ENCODE measurements at places on chromosomes 3 and 15.

- DNase-seq = no peak
Measured at GRCh38 chr15:101047301-101047781, 128.2 kb downstream of the LRRK1 start.

DNA sequence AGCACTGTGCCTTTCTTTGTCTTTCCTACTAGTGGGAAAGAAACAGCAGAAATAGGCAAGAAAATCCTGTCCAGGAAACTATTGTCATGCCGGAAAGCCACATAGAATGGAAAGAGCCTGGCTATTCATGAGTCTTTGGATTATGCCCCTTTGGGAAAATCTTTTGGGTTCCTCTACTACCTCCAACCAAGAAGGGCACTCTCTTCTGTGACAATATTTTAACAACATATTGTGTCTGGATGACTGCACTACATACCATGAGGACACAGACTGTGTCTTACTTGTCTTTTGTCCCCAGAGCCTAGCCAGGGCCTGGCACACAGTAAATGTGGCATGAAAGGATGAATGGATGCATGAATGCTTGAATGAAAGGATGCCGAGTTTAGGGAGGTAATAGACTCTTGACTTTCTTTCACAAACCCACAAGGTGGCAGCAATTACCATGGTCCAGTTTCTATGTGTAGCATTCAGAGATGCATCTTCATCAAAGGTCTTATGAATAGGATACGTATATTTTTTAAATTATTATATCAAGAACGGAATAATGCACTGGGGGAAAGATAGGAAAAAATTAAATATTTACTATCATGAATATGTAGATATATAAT is 30.3 kb downstream of the ARL14 start:
- peak; percentile 28 for DNase-seq

- DNase-seq = no peak
Measured at GRCh38 chr15:81645470-81645869, 271.5 kb upstream of the TMC3 start.

DNA sequence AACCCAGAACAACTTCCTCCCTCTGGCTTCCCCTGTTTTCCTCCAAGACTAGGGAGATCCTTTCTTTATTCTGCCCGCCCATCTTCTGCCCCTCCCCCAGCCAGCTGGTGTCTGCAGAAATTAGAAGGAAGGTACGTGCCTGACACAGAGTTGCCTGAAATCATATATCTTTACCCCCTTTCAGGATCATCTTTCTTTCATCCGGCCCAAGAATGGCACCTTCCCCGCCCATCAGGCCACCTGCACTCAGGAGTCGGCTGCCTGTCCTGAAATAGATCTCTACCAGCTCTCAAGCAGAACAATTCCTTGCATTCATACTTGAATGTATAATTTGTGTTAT is 133.7 kb downstream of the VGLL4 start:
- DNase-seq = no peak

GRCh38 chr3:15498431-15499214 is 22.9 kb downstream of the COLQ start:
- DNase-seq = no peak

DNA sequence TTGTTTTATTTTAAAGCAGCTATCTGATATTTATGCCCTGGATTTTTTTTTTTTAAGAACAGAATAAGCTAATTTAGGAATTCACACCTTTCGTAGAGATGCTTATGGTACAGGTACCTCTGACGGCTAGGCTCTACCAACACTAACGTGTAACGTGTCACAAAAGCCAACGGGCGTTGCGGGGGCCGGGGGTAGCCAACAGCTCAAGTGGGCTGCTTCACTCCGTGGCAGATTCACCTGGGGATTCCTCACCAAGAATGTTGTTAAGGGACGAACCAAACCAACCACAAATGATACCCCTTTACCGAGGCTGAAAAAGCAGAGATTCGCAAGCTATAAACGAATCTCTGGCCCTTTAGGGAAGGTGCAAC is 1.0 kb downstream of the TMCC1 start:
- no peak for DNase-seq

DNA sequence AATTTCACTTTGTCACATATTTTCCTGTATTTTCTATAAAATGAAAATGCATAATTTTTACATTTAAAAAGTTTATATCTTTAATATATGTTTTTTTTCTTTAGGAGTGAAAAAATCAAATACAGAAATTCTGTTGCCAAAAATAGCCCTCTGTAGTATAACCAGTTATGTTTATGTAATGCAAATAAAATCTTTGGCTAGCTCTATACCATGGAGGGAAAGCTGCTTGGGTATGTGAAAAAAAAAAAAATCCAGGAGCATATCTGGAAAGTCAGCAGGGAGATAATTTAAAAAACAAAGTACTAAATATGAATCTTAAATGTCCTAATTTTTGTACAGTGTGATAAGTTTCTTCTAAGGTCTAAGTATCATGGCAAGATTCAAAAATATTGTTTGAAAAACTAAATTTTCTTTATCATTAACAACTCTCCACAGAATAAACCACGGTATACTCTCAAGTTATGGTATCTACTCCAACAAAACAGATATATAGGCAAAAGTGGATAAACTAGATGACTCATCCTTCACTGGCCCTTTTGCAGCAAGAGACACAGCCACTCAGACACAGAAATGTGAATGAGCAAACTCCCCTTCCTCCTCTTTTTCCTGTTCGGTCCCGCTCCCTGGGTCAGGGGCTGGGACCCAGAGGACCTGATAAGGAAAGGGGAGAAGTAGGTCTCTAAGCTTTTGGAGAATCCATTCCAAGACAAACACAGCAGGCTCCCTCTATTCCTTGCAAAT is 66.6 kb downstream of the PDZRN3 start:
- no peak for DNase-seq

DNA sequence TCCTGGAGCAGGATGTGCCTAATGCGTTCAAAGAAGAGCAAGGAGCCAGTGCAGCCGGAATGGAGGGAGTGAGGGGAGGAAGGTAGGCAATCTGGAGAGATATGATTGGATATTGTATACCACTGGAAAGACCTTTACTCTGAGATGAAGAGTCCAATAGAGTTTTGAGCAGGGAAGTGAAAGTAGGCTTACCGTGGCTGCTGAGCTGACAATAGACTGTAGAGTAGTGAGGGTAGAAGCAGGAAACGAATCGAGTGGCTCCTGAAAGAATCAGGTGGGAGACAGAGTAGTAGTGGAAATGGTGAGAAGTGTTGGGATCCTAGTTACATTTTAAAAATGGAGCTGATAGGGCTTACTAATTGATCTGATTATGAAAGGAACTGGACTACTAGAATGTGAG is 51.8 kb upstream of the NUDT16 start:
- no peak for DNase-seq

- no peak for DNase-seq
Measured at GRCh38 chr15:51288143-51289065, 50.0 kb downstream of the CYP19A1 start.

DNA sequence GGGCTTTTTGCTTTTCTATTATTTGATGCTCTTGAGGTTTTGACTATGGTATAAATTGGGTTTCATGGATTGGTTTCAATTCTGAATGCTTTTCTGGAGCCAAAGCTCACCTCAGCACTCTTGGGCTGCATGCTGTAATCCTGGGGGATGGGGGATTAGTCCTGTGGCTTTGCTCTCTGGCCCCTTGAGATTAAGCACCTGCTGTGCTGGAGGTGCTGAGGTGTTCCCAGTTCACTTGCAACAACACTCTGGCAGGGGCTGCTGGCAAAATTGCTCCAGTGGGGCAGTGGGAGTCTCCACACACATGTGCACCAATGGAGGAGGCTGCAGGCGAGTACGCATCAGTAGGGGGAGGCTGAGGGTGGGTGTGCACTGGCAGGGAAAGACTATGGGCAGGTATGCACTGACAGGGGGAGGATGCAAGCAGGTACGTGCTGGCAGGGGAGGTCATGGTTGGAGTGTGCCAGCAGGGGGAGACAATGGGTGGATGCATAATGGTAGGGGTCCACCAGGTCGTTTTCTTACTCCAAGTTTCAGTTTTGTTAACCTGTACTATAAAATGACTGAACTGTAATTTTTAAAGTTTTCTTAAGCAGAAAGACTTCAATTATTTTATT is 489.2 kb downstream of the FGF12 start:
- DNase-seq = no peak

- peak; percentile 13 for DNase-seq
Measured at GRCh38 chr3:173529062-173529711, 131.6 kb downstream of the NLGN1 start.

DNA sequence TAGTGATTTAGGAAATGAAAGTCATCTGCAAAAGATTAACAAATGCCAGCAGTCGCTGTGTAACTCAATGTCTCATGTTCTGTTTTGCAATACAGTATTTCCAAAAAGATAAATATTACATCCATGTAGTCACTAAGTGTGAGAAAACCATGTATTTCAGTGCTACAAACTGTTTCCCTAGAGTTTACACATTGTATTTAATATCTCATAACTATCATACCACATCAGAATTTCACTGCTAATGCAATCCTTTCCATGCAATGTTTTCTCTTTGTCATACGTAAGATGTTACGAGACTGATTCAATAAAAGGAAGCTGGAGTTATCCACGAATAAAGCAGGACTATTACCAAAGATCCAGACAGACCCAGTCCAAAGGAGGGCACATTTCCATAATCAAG is 269.4 kb downstream of the GBE1 start:
- DNase-seq = no peak

- no peak for DNase-seq
Measured at GRCh38 chr3:12325586-12326515, 37.0 kb downstream of the PPARG start.

DNA sequence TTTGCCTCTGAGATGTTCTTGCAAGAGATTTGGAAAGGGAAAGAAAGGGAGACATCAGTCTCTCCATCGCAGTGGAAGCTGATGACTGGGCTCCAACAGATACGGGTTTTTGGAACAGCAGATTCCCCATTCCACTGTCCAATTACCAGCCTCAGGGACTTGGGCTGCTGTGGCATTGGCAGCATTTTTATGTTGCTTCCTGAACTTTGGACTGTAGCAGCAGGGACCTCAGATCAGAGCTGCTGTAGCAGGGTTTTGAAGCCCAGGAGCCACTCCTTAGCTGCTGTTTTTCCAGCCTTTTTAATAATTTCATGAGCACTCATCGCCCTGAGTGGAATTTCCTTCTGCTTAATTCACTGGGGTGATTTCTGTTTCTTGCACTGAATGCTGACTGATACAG is 135.7 kb upstream of the SLCO3A1 start:
- DNase-seq = no peak

DNA sequence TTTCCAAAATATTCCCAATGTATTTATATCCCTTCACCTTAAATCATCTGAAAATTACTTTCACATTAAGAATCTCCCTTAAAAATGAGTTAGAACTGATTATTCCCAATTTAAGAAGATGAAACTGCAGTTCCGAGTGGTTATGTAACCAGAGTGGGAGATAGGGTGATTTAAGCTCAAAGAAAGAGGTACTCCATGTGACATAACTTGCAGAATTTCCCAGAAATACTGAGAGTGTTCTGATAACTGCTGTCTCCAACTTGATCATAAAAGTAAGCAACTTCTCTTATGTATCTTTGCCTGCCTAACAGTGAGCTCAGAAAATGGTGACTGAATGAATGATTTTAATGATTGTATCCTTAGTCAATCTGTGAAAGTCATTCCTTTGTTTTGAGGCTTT is 32.3 kb downstream of the ARRDC4 start:
- DNase-seq = no peak

DNA sequence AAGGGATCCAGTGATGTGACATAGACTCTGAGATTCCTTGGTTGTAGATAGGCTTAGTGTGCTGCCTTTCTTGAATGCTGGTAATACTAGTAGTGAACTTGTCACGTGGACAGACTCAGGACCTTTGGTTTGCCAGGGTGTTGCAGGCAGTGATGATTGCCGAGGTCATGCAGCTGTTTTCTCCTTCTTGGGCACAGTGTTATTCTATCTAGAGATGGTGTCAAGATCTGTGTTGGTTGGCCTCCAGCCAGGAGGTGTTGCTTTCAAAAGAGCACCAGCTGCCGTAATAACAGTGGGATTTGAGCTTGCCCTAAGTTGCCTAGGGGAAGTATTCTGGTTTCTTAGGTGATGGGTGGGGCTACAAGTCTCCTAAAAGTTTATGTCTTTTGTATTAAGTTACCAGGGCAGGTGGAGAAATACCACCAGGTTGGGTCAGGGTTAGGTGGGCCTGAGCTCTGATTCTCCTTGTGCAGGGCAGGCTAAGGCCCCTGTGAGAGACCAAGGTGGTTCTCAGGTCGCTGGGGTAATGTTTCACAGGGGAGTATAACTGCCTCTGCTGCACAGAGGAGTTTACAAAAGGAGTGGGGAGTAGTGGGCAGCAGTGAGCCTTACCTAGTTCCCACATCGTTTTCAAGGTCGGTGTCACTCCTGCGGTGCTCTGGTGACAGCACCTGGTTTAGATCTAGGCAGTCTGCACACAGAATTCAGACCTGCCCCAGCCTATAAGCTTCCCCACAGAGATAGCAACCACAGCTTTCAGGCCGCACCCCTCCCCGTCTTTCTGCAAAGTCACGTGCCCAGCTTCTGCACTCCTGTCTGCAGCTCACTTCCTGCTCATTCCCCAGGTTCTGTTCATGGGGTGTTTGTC is 350.3 kb downstream of the DOCK3 start:
- no peak for DNase-seq

- peak; percentile 37 for DNase-seq
Measured at GRCh38 chr3:45145223-45145622, 955 bp downstream of the CDCP1 start.

DNA sequence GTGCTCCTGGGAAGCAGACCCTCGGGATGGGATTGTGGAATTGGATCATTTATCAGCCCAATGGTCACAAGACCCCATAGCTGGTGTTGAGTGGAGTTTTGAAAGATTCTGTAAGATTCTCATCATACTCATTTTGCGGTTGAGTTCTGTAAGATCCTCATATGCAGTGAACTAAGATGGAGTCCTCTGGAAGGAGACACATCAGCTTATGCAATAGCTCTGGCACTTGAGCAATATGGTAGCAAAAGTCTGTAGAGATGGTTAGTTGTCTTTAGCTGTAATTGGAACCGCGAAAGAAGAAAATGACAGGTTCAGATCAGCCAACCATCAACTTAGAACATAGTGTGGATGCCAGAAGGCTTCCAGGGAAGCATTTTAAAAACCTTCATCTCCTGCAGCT is 184.5 kb upstream of the TSC22D2 start:
- no peak for DNase-seq

- DNase-seq = peak; percentile 27
Measured at GRCh38 chr3:27696906-27697305, 25.2 kb downstream of the EOMES start.

- DNase-seq = no peak
Measured at GRCh38 chr3:161035711-161036110, 69.4 kb downstream of the B3GALNT1 start.

DNA sequence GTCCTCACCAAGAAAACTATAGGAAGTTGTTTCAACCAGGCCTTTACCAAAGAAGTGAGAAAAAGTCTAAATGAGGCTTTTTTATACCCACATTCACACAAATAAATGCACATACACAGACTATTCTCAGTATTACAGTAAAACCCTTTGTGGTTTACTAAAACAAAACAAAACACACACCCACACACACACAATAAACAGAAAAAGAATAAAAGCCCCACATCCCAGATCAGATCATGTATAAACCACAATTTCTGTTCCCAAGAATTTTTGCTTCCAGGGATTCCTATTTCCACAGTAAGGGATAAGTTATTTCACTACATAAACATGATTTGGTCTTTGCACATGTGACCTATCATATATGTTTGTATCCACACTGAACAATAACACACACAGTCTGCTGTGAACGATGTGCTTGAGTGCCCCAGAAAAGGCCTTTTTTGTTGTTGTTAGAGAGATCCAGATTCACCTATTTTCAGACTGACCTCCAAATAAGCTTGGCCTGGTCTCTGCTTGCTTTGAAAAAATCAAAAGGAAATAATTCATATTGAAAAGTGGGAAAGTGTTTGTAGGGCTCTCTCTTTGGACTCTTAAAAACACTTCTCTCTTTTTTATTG is 283.4 kb upstream of the ATP11B start:
- DNase-seq = no peak
